Sigmoid colon (tissue), 7 donors: ENCODE measurements at places on chromosomes 5 and 9. TPM values are rescaled to one million over a fixed set of nuclear protein-coding genes. Genes with fewer than 3 reads are reported as not detected.

GRCh38 chr5:126848253-126848652, 71.3 kb downstream of the LMNB1 start:
- no peak for DNase-seq

- no peak for DNase-seq
Measured at GRCh38 chr5:143674469-143674786, 137.5 kb upstream of the HMHB1 start.

DNA sequence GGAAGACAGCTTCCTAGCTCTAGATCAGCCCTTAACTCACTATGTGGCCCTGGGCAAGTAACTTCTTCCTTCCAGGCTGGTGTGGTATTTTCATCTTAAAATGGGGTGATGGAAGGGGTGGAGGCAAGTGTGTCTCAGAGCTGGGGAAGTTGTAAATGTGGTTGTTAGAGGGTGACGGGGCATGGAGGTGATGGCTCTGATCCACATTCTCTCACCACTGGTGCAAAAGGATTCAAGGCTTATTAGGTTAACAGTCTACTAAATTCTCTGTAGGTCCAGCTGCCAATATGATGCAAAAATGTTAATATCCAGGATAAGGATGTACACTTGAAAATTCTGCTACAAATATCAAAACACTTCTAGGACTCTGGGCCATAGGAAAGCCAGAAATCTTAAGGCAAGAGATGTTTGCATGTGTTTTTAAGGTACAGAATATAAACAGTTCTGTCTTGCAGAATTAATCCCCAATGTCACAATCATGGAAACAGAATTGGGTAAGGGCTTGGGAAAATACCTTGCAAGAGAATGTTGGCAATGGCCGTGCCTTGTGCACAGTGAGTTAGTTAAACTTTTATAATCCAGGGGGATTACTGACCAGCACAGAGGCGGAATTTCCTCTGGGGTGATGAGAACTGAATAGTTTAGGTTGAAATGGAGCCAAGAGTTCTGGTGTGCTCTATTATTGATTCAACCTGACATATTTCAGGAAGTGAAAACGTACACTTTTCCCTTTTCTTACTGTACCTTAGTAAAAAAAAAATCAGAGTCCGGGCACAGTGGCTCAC, 19.8 kb downstream of the TNFSF15 start:
- no peak for DNase-seq

DNA sequence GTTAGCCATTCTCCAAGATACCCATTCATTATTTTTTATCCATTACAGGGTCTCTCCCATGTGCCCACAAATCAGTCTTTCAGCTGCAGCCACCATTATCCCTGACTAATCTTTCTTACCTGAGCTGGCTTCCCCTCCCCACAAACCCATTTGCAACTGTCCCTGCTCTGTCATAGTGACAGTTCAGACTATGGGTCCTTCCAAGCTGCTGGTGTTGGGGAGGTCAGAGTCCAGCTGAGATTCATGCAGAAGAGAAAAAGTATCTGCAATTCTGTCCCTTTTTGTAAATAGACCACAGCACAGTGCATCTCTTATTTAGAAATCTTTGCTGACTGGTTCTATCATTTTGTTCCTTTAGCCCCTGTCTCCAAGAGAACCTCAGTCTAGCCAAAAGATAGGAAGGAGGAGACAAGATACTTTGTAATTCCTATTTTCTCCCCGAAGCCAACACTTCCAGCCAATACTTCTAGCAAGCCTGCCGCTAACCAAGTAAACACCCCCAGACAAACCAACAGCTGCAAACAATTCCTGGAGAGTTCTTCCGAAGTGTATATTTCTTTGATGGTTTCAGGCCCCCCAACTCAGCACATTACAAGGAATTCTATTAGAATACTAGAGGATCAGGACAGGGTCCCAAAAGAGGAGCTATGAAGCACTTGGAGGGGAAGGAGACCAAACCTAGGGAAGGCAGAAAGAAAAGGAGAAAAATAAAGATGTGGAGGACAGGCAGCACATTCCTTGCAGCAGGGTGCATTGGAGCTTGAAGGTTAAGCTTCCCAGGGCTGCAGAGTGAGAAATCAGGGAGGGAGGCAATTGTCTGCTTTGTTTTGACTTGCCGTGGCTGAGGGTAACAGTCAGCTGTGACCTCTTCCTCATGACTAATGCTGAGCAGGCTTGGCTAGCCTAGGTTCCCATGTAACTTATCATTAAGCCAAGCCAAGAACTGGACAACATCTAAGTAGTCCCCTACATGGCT, 148.5 kb downstream of the SGCD start:
- DNase-seq, result peak; percentile 84

- DNase-seq, result no peak
Measured at GRCh38 chr5:106189121-106189809, 1481.5 kb downstream of the EFNA5 start.

- no peak for DNase-seq
Measured at GRCh38 chr9:100591639-100592412, 13.9 kb downstream of the CAVIN4 start.

- DNase-seq, result no peak
Measured at GRCh38 chr9:69086769-69087168, 51.2 kb downstream of the FXN start.

- DNase-seq, result no peak
Measured at GRCh38 chr5:35990941-35991611, at the start of gene UGT3A1. Gene UGT3A1, minus strand, starts transcription at chr5:35991390. Its CDS starts 150 bp downstream, at chr5:35991240.

- DNase-seq, result no peak
Measured at GRCh38 chr9:87322840-87323635, 174.6 kb upstream of the DAPK1 start.

The LCN6 gene
- 5.9 TPM for polyA plus RNA-seq

The OGN gene
- 1.6 TPM for polyA plus RNA-seq

DNA sequence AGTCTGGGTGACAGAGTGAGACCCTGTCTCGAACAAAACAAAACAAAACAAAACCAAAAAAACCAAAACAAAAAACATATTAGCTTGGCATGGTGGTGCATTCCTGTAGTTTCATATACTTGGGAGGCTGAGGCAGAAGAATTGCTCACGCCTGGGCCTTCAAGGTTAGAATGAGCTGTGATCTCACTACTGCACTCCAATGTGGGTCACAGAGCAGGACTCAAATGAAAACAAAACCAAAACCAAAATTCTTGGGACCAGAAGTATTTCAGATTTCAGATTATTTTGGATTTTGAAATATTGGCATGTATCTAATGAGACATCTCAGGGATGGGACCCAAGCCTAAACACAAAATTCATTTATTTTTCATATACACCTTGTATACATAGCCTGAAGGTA, 80.2 kb downstream of the TMC1 start:
- no peak for DNase-seq

The PCDHGA11 gene
- not detected for polyA plus RNA-seq

DNA sequence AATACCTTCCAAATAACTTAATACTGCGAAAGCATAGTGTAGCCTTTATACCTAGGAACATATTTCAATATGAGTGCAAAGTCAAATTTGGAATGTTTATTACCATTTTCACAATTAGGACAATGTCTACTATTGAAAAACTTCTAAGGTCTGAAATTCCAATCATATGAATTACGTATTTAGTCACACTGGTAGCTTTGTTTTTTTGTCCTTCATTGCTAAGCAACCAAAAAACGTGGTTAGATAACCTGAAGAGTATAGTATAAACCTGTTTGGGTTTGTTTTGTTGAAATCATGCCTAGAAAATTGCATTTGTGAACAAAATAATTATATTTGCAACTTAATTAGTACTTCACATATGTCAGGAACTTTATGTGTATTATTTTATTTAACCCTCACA, 134.2 kb downstream of the FBXO4 start:
- no peak for DNase-seq

The LHX3 gene
- not detected for polyA plus RNA-seq

The CCL28 gene
- polyA plus RNA-seq, result 18.3 TPM

The COL15A1 gene
- 1.8 TPM for polyA plus RNA-seq

- no peak for DNase-seq
Measured at GRCh38 chr9:132193227-132194124, 31.6 kb downstream of the NTNG2 start.

GRCh38 chr5:59188419-59189225, 605.7 kb downstream of the RAB3C start:
- DNase-seq, result peak; percentile 88

GRCh38 chr9:128637656-128638055, 19.0 kb downstream of the DYNC2I2 start:
- DNase-seq, result no peak

The SLC46A2 gene
- 0.07 TPM for polyA plus RNA-seq

DNA sequence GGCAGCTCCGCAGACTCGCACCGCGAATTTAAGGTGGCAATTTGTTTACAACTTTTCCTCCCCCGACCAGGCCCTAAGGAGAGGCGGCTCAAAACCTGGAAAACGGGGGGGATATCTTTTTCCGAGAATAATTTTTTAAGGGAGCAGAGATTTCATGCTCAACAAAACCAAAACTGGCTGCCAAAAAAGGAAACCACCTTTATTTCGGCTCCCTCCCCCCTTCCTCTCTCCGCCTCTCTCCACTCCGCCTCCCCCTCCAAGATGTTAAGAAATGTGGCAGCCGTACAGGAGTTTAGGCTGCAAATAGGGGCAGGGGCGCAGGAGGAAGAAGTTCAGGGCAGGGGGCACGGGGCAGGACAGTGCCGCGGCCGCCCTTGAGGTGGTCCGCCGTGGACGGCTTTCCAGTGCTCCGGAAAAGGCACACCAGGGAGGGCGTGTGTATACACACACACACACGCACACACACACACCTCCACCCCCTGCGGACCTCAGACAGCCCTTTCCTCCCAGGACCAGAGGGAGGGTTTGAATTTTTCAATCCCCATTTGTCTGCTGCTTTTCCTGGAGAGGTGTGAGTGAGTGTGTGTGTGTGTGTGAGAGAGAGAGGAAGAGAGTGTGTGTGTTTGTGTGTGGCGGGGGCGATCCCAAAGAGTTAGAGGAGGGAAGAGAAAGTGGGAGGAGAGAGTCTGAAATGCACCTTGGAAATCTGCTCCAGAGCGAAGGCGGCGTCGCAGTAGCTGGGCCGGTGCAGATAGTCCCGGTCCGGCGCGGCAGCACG, 9.1 kb downstream of the PTCH1 start:
- peak; percentile 78 for DNase-seq

The LEAP2 gene
- 0.60 TPM for polyA plus RNA-seq

The SAPCD2 gene
- 16.4 TPM for polyA plus RNA-seq
